ENCODE measurements at places on chromosomes 2 and 18. TPM values are rescaled to one million over a fixed set of nuclear protein-coding genes. Genes with fewer than 3 reads are reported as not detected.

Gene TEX44
- polyA plus RNA-seq, result not detected

Gene GPR35
- polyA plus RNA-seq, result 0.06 TPM

Gene ST6GAL2
- not detected for polyA plus RNA-seq

Gene KLHL41
- polyA plus RNA-seq, result 0.22 TPM

Gene TRIM43
- polyA plus RNA-seq, result not detected

Gene SERPINB5
- polyA plus RNA-seq, result not detected

Gene FOSL2
- 50.3 TPM for polyA plus RNA-seq

Gene HJURP
- polyA plus RNA-seq, result 12.2 TPM

Gene LIMS3
- 3.3 TPM for polyA plus RNA-seq

Gene FAM228A
- polyA plus RNA-seq, result 0.07 TPM

Gene RUFY4
- not detected for polyA plus RNA-seq

Gene CFAP65
- not detected for polyA plus RNA-seq

Gene RBM44
- 0.12 TPM for polyA plus RNA-seq

Gene UGT1A9
- polyA plus RNA-seq, result not detected

Gene CDH2
- 42.6 TPM for polyA plus RNA-seq

Gene C2orf80
- polyA plus RNA-seq, result not detected

Gene IL1RL1
- polyA plus RNA-seq, result 0.30 TPM

Gene FLACC1
- 1.1 TPM for polyA plus RNA-seq

Gene PER2
- polyA plus RNA-seq, result 1.7 TPM

Gene LBX2
- polyA plus RNA-seq, result 0.76 TPM

Gene CRYBA2
- polyA plus RNA-seq, result not detected

Gene ADGRF3
- polyA plus RNA-seq, result 0.02 TPM
